ENCODE measurements at places on chromosomes 12 and 14. TPM values are rescaled to one million over a fixed set of nuclear protein-coding genes. Genes with fewer than 3 reads are reported as not detected.

Gene CDCA3
- polyA plus RNA-seq, result 37.0 TPM

Gene LIN7A
- polyA plus RNA-seq, result 21.2 TPM

Gene SOAT2
- 2.4 TPM for polyA plus RNA-seq

Gene CCDC175
- 0.60 TPM for polyA plus RNA-seq

Gene BBS10
- polyA plus RNA-seq, result 29.2 TPM

Data from renal pelvis (tissue), 12 donors.